ENCODE measurements at places on chromosomes 5 and 9. TPM values are rescaled to one million over a fixed set of nuclear protein-coding genes. Genes with fewer than 3 reads are reported as not detected.

GRCh38 chr5:169736653-169737052, 99.6 kb downstream of the DOCK2 start:
- DNase-seq: no peak

DNA sequence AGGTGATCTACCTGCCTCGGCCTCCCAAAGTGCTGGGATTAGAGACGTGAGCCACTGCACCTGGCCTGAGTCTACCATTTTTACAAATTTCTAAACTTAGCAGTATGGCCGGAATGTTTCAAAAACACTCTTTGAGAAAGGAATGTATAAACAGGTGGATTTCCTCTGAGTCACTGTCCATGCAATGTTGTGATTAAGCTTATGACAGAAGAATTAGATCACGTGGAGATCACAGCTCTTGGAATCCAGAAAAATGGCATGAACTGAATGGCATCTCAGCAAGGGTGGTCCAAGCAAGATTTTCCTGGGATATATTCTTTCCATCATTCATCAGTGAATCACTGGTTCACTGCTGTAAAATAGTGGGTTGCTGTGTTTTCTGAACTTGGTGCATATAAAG, 865.0 kb downstream of the PTPRD start:
- DNase-seq: no peak

GRCh38 chr5:74418709-74419108, 221.8 kb downstream of the ENC1 start:
- no peak for DNase-seq

GRCh38 chr5:76867827-76868693, 18.2 kb downstream of the S100Z start:
- peak; percentile 57 for DNase-seq

Gene TUBB4B
- total RNA-seq: 174 TPM

DNA sequence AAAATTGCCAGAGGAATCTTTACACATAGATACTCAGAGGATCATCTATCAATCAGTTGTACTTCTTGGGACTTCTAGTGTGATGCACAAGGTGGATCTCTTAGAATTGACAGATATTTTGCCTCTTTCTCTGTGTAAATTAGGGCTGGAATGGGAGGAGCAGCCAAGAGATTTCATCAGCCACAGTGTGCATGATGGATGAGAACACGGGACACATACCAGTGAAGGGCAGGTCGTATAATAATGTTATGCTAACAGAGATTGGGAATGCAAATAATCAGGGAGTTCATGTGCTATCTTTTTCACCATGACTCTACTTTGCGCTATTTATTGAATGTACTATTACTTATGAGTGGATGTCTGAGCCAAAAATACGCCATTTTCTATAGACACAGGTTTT, 43.3 kb upstream of the ISOC1 start:
- DNase-seq: no peak

- no peak for DNase-seq
These were observed 1.0 kb upstream of the CACFD1 start for GRCh38 chr9:133458643-133459312.

DNA sequence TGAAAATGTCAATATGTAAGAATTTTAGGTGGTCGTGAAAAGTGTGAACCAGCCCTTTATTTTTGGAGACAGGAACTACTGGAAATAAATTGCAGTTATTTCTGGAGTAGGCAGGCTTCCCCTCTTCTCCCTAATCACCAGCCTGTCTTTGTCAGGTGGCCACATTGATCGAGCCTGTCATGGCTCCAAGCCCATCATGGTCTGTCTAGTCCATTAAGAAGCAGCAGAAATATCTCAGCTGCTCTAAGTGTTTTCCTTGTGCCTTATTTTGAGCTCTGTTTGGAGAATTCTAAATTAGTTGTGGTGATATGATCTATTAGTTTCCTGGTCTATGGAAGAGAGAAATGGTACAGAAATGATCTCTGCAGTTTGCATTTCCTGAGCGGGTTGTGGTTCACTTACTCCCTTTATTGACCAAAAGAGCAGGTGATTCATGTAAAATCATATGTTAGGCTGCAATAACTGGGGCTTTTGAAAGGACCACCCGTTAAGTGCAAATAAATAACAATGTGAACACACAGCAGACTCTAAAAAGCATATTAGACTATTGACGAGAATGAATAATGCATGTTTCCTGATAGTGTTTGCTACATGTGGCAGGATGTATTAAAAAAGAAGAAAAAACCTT, 42.3 kb downstream of the BASP1 start:
- no peak for DNase-seq

DNA sequence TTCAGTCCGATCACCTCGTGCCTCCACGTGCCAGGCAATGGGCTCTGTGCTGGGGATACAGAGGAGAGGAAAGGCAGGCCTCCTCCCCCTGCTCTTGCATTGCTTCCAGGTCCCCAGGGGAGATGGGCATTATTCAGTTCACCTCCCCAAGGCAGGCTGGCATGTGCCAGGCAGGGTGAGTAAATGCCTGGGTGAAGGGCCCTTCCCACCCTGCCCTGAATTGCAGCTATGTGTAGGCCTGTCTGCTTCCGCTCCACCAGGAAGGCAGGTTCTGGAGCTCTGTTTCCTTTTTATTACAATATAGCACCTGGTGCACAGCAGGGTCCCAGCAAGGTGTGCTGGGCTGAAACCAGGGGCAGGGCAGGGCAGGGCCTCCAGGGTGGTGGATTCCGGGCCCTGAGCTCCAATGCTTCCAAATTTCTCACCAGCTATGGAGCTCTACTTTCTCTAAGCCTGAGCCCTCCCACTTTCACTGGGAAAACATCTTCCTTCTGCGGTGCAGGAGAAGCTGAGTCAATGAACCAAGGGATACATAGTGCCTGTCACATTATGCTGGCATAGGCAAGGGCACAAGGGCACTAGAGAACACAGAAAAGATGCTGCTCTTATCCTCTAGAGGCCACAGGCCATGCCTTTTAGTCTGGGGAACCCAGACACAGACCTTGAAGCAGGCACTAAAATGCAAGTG, 42.0 kb downstream of the SHB start:
- no peak for DNase-seq

DNA sequence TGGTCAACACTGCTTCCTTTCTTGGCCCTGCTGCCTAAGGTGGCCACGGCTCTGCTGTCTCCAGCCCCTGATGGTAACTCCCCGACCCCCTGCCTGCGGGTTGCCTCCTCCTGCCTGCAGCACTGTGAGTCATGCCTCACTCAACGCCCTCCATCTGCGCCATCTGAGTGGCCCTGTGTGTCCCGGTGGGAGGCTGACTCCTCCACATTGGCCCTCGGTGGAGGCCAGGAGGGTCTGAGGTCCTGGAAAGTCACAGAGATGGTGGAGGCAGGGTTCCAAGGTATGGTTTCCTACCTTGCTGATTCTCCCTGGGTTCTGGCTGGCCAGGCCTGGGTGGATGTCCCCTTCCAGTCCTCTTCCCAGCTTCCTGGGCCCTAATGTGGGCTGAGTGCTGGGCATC, 64.5 kb upstream of the ADAMTS2 start:
- DNase-seq: no peak

Data from Peyer's patch (tissue), 4 donors.